ENCODE measurements at places on chromosomes 4 and X. TPM values are rescaled to one million over a fixed set of nuclear protein-coding genes. Genes with fewer than 3 reads are reported as not detected.

The CSN2 gene
- not detected for total RNA-seq

DNA sequence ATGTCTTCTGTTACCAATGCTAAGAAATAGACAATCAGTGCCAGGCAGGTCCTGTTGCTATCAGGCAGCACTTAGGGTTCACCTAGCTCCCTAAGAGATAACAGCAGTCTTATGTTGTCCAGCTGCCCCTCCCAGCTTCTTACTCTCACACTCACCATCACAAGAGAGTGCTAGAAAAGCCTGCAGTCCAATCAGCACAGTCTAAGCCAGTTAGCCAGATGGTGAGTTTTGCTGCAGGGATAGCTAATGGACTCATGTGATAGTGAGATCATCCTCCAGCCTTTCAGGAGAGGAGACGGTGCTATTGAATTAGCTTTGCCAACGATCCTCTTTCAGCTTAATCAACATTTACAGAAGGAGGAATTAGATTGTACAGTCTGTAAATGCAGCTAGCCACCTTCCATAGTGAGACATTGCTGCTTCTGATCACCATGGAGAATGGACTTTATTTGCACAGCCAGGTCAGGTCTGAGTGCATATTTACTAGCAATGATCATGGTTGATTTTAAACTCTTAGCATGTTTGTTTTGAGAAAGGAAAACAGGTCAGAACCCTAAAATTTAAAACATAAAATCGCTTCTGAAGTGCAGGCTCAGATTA is 438.3 kb downstream of the CENPC start:
- no peak for DNase-seq

GRCh38 chrX:115333446-115333845 is 43.9 kb downstream of the LUZP4 start:
- DNase-seq = no peak

DNA sequence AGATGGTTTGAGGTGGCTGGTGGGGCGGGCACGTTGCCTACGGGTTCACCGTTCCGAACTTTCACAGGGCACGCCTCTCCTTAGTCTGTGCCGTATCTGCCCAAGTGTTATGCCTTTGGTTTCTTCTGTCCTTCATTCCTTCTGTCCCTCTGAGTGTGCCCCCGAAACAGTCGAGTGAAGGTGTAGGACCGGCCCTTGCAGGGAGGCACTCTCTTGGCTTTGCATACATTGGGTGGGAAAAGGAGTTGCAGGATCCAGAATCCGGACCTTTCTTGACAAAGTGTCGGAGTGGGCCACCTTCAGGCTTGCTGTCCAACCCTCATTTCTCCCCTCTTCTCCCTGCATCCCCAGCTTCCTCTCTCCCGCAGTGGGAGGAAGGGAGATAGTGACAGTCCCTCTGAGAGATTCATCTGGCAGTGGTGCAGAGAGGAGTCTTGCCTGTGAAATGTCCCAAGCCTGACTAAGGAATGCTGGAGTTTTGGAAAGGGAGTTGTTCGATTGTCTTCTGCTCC is 569 bp downstream of the ARFIP1 start:
- DNase-seq = no peak

DNA sequence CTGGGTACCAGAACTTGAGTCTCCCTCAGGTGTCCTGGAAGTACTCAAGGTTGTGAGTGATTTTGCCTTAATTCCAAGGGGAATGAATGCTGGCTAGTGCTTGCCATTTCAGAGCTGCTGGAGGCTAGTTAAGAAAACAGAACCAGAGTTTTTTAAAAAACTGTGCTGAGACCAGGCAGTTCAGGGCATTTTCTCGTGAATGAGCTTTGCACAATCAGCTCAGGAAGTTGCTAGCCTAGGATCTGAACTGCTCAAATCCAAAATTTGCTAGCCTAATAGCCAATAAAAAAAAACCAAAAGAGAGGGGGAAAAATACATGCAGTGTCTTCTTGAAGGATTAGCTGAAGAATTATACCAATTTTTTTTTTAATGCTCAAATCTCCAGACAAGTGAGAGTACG is 292.7 kb downstream of the FBXW7 start:
- DNase-seq = no peak

DNA sequence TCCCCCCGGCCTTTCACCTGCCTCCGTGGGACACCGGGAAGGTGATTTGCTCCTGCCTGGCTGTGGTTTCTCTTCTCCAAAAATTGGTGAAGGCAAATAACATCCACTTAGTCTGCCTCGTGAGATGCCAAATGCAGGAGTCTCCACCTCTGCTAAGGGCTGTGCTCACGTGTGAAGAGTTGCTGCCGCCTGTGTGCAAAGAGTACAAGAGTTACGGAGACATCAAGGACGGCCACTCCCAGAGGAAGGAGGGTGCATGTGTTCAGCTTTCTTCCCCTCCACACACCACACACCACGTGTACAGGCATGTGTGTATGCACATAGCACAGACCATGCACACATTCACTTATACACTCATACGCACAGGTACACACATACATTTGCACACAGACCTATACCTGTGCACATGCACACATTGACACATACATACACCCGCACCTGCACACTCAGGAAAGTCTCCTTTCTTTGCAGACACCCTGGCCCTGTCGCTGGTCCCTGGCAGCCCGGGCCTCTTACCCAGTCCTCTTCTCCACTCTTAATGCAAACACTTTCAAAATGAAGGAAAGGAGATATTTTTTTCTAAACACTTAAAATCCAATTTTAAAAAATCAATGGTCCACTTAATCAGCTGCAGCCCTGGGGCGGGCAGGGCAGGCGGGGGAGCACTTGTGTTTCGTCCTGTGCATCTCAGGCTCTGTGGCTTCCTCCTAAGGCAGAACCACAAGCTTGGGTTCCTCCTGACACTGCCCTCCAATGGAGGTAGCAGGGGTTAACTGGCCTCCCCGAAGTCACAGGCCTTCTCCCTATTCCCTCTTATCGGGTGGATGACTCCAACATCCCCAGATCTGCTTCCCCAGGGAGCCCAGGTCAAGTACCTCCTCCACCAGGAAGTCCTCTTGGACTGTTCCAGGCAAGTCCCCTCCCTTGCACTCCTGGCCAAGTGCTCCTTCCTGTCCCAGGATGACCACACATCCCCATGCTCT is 103.0 kb downstream of the CPZ start:
- DNase-seq = no peak

- no peak for DNase-seq
Measured at GRCh38 chrX:47143894-47144625, 442 bp downstream of the NDUFB11 start.

DNA sequence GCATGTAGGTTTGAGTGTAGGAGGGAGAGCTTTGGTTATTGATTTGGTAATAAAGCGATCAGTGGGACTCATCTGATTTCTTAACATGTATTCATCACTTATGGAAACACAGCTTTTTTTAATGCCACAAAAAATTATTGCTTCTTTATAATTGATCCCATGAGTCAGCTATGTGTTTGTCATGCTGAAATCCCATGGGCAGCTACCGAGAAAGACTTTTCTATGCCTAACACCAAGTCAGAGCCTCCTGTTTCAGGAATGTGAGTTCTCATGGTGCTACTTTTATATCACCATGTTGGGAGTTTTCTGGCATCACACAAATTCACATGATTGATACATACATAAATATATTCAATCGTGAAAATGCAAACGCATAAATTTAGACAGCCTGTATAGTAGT is 165.7 kb downstream of the RAPGEF2 start:
- DNase-seq = no peak

All from thoracic aorta (tissue), 2 donors.